Left forelimb (tissue), 1 donor: ENCODE measurements at places on chromosomes 13 and 19.

DNA sequence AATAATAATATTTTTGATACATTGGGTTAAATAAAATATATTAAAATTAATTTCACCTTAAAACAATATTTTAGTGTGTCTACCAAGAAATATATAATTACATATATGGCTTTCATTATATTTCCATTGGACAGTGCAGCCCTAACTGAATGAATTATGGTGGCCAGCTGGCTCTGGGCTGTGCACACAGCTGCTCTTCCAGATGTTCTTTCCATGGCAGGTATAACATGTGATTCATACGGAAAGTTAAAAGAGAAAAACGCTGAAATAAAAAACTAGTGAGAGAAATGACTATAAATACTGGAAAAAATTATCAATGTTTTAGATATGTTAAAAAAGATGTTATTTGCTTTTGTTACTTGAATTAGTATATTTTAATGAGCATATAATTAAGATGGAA, 216.3 kb downstream of the RGCC start:
- no peak for DNase-seq

- DNase-seq: peak; percentile 87
Measured at GRCh38 chr13:23466144-23467002, 32.9 kb upstream of the SACS start.

DNA sequence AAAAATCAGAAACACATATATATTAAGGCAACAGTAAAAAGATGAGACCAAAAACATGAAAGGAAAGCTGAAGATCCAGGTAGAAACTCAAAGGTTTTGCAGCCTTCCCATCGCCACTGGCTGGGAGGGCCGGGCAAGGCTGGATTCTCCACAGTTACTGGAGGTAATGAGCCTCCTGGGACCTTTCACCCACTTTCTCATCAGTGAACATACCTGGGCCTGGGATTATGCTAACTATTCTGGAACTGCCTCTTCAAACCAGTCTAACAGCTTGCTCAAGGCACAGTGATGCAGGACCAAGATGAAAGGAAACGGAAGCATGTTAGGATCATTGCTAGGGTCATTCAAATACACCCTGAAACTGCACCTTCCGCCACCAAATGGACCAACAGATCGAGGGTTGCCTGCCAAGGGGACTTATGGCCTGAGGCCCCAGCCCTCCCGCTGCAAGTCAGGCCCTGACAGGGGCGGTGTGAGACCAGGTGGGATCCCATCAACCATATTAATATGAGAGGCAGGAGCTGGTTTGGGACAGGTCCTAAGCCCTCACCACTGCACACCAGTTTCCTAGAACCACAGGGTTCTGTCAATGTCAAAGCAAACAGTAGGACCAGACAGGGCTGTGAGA, 28.4 kb upstream of the ATP12A start:
- no peak for DNase-seq

- no peak for DNase-seq
Measured at GRCh38 chr19:7661744-7662538, 6.9 kb upstream of the RETN start.

GRCh38 chr19:28556371-28556770, 656.6 kb downstream of the UQCRFS1 start:
- DNase-seq: no peak

DNA sequence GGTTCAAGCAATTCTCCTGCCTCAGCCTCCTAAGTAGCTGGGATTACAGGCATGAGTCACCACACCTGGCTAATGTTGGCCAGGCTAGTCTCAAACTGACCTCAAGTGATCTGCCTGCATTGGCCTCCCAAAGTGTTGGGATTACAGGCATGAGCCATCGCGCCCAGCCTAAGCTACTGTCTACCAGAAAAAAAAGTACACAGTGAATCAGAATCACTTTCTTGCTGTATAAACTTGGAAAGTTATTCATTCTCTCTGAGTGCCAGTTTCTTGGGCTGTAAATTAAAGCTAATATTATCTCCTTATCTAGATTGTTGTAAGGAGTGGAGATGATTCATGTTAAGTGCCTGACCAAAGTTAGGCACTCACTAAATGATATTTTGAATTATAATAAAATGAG, 242.8 kb downstream of the ENOX1 start:
- no peak for DNase-seq

- DNase-seq: no peak
Measured at GRCh38 chr19:50663482-50663790, 14.2 kb downstream of the C19orf81 start.

DNA sequence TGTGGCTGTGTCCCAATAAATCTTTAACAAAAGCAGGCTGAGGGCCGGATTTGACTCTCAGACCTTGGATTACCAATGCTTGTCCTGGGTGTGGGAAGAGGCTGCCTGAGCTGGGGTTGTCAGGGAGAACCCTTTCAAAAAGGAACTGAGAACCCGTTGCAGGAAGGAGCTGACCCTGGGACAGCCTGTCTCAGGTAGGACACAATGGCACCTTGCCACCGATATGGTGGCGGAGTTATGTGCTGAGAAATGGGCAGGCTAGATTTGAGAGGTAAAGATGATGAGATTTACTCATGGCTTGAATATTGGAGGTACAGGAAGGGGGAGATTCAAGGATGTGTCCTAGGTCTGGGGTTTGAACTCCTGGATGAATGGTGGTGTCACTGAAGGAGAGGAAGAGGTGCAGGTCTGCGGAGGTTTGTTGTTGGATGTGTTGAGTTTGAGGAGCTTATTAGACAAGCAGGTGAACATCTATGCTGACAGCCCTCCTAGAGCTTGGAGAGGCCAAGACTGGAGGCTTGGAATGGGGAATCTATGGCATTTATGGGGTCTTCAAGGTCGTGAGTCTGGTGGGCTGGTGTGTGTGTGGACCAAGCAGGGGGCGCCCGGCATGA, 7.2 kb downstream of the PLEKHF1 start:
- DNase-seq: no peak

DNA sequence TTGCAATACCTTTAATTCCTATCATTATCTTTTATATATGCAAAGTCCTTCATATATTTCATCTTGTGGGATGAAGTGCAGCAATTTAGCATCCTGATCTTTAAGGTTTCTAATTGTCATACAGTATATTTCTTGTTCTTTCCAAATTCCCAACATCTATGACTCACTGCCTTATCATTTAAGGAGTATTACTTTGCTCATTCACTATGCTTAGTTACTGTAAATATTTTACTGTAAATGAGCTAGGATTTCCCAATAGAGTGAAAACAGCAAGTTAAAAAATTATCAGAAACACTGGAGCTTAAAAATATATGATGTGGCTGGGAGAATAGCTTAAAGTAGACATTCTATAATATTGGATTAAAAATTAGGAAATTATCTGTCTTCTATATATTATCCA, 69.9 kb downstream of the SLITRK6 start:
- DNase-seq: no peak

DNA sequence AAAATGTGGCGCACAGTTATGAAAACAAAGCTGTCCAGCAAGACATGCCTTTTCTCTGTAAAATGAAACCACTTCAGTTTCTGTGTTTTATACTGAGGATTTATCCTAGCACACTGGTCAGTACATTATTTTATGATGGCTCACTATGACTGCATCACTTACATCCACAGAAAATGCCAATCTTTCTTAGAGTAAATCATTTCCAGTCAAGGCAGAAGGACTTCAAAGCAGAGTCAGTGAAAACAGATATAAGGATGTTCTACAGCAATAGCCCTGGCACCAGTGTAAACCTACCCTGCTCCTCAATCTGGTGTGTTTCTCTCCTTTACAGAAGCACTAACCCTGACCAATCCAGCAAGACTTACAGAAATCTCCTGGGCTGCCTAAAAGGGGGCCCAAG, 473.5 kb downstream of the GPC6 start:
- DNase-seq: no peak

DNA sequence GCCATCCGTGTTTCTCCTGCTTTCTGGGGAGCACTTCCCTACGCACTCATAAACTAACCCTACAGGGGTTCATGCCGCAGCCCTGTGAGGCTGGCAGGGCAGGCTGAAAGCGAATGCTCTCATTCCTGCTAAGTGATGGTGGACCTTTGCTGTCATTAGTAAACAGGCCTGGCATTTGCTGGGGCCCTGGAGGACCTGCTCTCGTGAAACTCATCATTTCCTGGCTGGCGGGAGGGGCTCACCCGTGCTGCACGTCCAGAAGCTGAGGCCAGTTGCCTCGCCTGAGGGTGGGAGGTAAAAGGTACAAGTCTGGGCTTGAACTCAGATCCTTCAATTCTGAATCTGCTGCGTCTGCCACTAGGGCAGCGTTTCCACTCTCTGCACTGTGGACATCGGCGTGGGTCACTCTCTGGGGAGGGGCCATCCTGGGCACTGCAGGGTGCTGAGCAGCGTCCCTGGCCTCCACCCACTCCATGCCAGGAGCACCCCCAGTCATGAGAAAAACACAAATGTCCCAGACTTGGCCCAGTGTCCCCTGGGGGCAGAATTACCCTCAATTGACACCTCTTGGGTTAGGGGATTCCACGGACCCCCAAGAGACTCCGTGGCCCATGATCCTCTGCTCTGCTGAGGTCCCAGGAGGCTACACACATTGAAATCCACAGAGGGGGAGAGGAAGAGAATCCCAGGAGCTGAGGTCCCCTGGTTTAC, 7.0 kb downstream of the MOB3A start:
- no peak for DNase-seq

GRCh38 chr19:1579222-1579621, 11.1 kb upstream of the MEX3D start:
- DNase-seq: no peak

DNA sequence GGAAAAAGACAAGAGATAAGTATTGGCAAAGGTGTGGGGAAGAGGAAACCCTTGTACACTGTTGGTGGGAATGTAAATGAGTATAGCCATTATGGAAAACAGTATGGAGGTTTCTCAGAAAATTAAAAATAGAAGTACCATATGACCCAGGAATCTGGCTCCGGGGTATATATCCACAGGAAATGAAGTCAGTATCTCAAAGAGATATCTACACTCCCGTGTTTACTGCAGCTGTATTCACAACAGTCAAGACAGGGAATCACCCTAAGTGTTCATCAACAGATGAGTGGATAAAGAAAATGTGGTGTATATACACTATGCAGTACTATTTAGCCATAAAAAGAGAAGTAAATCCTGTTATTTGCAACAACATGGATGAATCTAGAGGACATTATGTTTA, 13.5 kb downstream of the KCTD12 start:
- DNase-seq: no peak

DNA sequence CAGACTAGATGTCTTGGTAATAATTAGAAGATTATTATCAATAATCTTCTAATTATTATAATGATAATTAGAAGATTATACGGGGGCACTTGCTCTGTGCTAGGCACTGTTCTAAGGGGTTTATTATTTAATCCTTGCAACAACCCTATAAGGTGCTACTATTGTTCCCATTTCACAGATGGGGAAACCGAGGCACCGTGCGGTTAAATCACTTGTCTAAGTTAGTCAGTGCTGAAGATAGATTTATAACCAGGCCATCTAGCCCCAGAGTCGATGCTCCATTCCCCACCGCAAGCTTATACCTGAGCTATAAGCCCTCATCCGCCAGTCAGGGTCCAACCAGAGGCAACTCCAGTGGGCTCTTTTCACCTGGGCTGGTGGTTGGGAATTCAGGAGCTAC, 2.0 kb upstream of the ACP7 start:
- DNase-seq: no peak

DNA sequence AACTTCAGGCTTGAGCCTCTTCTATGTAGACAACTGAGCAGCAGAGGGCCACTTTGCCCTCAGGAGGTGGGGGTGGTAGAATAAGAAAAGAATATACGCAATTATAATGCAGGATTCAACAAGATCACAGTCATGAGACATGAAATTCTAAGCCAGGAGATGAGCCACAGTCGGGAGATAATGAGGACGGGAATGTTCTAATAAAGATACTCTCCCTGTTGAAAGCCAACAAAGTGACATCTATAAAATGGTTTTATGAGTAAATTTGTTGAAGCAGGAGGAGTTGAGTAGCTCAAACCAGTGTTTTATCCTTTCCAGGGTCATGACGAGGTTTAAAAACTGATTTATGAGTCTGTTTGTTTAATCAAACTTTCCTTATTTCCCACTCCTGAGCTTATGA, 152.0 kb upstream of the SERP2 start:
- no peak for DNase-seq

GRCh38 chr19:2136796-2137195, 14.6 kb downstream of the AP3D1 start:
- no peak for DNase-seq

DNA sequence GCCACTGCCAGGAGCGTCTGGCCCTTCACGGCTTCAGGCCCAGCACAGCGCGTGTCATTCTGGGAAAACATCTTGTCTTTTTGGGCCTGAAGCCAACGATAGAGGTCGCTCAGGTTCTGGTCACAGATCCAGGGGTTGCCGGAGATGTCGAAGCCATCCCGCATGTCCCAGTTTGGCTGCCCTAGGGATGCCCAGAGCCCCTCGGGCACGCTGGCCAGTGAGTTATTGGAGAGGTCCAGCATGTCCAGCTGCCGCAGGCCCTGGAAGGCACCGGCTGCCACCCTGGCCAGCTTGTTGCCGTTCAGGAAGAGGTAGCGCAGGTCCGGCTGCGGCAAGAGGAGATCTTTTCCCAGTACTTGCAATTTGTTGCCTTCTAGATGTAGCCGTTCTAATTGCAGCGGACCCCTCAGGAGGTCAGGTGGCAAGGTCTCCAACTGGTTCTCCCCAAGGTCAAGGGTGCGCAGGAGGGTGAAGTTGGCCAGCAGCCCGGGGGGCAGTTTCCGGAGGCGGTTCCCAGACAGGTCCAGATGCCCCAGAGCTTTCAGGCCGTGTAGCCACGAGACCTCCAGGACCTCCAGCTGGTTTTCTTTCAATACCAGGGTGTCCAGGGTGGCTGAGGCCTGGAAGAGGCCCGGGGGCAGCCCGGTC, 1.8 kb downstream of the LRG1 start:
- no peak for DNase-seq

DNA sequence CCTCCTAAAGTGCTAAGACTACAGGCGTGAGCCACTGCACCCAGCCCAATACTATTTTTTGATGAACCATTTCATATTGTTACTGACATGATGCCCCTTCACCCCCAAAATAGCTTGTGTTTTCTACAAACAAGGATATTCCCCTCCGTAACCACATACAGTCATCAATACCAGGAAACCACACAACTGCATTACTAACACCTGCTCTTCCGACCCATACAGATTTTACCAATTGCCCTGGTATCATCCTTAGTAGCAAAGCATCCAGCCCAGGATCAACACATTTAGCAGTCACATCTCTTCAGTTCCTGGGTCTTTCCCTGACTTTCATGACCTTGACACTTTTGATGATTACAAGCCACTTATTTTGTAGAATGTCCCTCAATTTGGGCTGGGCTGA, 33.6 kb downstream of the KCTD15 start:
- no peak for DNase-seq

GRCh38 chr19:35516310-35516709, 2.9 kb upstream of the DMKN start:
- no peak for DNase-seq

DNA sequence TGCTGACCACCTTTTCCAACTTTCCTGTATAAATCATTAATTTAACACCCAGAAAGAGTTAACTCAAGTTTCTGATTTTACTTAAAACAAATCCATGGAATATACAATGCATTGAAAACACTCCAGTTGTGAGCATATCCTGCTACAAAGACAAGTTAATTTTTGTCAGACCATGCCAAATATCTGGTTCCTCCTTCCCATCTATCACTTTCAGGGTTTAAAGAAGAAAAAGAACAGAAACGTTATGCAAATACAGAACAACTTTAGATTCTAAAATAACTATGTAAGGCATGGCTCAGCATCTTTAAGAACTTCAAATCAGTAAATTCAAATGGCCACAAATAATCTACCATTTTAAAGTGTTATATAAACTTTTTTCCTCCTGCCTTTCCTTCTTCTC, 14.9 kb downstream of the MRPS31 start:
- no peak for DNase-seq
